ENCODE measurements at places on chromosomes 1 and 21. TPM values are rescaled to one million over a fixed set of nuclear protein-coding genes. Genes with fewer than 3 reads are reported as not detected.

DNA sequence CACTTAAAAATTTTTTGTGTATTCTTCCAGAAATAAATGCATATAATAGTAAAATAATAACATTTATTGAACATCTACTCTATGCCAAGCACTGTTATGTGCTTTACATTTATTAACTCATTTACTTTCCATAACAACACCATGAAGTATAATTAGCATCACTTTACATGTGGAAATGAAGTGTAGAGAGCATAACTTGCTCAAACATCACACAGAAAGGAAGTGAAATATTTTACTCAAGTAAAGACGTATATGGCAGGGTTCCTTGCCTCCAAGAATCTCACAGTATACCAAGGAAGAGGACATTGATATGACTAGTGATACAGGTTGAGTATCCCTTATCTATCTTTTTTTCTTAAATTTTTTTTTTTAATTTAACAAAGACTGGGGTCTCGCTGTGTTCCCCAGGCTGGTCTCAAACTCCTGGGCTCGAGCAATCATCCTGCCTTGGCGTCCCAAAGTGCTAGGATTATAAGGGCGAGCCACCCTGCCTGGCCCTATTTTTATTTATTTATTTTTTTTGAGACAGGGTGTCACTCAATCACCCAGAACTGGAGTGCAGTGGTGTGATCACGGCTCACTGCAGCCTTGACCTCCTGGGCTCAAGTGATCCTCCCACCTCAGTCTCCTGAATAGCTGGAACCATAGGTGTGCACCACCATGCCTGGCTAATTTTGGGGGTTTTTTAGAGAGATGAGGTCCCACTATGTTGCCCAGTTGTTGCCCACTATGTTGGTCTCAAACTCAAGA, 7.7 kb upstream of the CLIC4 start:
- DNase-seq, result no peak

GRCh38 chr1:221880182-221880581, 138.3 kb upstream of the DUSP10 start:
- DNase-seq, result no peak

Gene CFHR3
- not detected for total RNA-seq

- DNase-seq, result no peak
These were observed 166.2 kb downstream of the ASTN1 start for GRCh38 chr1:176998183-176998795.

DNA sequence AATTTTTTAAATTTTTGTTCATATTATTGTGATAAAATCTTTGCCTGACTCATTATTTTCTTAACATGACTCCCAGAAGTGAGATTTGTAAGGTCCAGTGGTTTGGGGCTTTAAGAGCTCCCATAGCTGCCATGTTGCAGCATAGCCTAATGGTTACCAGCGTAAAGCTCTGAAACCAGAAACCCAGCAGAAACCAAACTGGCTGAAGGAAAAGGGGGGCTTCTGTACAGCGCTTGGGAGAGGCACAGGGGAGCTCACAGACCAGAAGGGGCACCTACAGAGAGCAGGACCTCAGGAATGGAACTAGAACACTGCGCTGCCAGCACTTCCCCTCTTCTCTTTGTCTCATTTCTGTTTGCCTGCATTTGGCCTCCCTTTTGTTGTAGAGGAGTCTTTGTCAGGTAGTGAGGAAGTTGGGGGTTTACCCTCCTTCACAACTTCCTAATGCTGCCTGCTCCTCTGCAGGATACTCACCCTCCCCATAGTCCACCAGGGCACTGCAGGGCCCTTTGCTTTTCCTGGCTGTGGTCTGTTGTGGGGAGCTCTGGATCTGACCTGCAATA, 2.6 kb upstream of the PYCR2 start:
- no peak for DNase-seq

Gene MPL
- total RNA-seq, result not detected

DNA sequence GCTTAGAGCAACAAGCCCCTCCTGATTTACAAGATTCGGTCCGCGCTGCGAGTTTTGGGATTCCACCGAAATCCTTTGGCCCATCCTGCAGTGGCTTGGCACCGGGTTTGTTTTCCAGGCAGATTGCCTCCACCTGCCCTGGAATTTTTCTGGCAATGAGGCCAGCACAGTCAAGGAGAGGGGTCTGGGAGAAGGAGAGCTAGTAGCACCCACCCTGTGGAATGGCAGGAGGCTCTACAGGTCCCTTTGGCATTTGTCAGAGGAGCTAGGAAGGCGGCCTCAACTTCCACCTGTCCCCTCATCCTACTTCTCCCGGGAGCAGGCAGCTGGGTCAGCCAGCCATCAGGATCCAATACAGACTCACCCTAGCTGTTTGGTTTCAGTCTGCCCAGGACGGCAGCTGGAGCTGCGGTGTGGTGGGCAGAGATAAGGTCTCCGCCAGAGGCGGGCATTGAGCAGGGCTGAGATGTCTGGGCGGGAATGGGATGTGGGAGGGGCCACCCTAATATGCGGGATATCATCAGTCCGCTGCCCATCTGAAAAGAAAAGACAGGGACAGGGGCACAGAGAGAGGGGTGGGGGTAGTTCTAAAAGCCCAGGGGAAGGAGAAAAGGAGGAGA, 37.8 kb upstream of the PRELP start:
- DNase-seq, result no peak

Gene CA14
- not detected for total RNA-seq

Gene ALPL
- total RNA-seq, result 5.9 TPM

Gene LCE1F
- total RNA-seq, result not detected

DNA sequence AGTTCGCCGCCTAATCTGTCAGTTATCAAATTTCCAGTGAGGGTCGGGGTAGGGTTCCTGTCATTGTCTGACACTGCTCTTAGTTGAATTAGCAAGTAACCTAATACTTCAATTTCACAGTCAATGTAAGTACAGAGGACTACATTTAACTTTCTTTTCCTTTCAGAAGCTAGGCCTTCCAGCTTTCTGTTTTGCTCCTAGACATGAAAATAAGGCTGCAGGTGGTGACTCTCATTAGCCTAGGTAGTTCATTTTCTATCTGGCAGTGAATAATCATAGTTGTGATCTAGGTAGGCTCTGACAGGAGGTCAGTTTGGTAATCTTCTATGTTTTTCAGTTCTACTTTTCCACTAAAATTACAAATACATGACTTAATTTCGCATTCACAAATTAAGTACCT, 783.1 kb downstream of the MRPL39 start:
- DNase-seq, result no peak

DNA sequence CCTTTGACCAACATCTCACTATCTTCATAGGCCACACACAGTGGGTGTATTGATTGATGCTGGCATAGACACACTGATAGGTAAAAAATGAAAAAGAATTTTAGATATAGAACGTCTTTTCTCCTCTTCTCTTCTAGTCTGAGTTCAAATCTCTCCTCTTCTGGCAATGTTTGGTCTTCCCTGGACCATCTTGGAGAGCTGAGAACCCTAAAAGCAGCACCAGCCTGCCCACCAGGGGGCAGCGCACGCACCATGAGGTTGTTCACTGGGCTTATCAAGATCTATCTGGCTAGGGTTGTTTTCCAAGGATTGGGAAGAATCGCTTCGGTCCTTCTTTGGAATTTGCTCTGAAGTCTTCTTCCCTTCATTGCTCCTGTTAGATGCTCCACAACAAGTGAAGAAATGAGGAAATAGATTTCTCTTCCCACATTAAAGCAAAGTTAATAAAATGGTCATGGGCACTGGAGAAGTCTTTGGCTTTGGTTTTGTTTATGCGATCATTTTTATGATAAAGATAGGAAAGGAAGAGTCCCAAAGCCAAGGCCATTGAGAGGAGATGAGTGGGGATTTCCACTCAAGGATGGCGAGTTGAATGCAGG, 104.0 kb upstream of the OLIG2 start:
- no peak for DNase-seq

GRCh38 chr21:42089093-42089631, 18.0 kb downstream of the UMODL1 start:
- no peak for DNase-seq

Gene RPTN
- not detected for total RNA-seq

DNA sequence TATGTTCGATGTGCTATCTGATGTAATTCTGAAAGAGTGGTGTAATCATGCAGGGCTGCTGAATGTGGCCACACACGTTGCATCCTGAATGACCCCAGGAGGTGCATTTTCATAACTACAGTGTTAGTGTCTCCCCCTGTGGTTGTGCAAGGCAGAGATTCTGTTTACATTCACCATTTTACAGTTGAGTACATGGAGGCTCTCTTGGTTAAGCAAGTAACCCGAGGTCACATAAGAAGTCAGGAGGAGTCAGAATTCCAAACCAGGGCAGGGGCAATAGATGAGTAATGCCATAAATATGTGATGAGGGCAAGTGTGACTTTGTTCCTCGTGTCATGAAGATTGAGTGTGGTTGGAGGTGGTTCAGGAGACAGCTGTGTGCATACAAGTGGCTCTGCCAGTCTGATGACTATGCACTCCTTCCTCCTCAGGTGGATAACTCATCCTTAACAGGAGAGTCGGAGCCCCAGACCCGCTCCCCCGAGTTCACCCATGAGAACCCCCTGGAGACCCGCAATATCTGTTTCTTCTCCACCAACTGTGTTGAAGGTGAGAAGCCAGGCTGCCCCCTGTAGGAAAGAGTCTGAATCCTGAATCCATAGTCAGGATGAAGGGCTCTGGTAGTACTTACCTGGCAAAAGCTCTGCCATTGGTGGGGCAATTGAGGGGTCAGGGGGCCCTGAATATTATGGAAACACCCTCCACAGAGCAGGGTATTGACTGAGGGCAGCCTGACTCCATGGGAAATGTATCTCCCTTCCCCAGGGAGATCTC, 9.3 kb downstream of the ATP1A2 start:
- DNase-seq, result no peak

DNA sequence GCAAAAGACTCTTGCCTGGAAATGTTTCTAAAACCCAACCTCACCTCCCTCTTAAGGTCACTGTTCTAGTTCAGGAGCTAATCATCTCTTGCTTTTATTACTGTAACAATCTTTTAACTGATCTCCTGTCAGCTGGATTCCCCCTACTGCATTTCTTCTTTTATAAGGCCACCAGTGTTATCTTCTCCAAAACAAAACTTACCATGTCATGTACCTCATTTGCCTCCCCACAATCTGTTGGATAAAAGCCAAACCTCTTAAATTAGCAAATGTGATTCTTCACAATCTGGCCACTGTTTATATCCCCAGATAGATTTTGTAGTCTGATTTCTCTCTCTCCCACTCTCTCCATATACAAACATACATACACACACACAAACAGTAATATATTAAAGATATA, 143.3 kb downstream of the DENND1B start:
- DNase-seq, result no peak

- no peak for DNase-seq
These were observed 940.6 kb downstream of the TTLL7 start for GRCh38 chr1:83058327-83058726.

- no peak for DNase-seq
These were observed 31.6 kb upstream of the NUF2 start for GRCh38 chr1:163290025-163290640.

GRCh38 chr1:228002792-228003191, 4.0 kb upstream of the WNT3A start:
- DNase-seq, result no peak

Gene TRIM17
- not detected for total RNA-seq

GRCh38 chr1:112877750-112878149, 78.2 kb downstream of the SLC16A1 start:
- no peak for DNase-seq

Gene ANKRD65
- 0.34 TPM for total RNA-seq

Gene LCE2B
- total RNA-seq, result not detected

Gene CELA2A
- not detected for total RNA-seq

GRCh38 chr1:21909787-21910503, 27.2 kb downstream of the HSPG2 start:
- DNase-seq, result no peak
